NB4 (cell line): ENCODE measurements at places on chromosomes 3 and 15.

DNA sequence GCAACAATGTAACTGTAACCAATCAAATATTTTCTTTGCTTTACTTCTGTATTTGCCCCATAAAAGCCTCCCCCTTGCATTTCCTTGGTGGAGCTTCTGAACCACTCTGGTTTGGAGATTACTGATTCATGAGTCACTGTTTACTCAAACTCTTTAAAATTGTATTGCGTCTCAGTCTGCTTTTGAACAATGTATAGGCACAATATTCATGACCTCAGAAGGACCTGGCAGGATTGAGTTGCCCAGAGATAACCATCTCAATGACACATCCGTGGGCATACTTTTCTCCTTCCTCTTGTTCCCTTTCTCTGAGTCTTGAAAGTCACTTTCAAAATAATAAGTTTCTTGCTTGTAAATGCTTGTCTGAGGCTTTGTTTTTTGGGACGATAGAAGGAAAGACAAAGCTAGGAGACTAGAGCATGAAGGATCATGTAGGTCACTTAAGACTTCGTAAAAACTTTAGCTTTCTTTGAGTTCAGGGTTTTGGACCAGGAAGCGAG lies 57.1 kb upstream of the POU1F1 start:
- DNase-seq: peak; percentile 62

GRCh38 chr15:71811752-71812735 lies 1.7 kb downstream of the NR2E3 start:
- DNase-seq: no peak

DNA sequence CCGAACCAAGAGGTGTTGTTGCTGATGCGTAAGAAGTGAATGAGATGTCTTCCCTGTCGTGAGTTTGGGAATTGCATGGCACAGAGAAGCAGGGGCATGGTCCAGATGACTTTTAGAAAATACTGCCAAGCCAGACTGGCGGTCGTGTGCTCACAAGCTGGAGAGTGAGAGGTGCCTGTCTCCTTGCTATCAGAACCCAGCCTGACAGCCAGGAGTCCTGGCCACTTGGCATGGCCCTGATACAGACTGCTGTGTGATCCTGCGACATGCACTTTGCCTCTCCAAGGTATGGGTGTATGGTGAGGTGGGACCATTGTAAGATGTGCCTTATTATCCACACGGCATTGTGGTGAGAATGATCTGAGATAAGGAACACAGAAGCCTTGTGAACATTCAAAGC lies 93.0 kb downstream of the SMAD3 start:
- DNase-seq: no peak

DNA sequence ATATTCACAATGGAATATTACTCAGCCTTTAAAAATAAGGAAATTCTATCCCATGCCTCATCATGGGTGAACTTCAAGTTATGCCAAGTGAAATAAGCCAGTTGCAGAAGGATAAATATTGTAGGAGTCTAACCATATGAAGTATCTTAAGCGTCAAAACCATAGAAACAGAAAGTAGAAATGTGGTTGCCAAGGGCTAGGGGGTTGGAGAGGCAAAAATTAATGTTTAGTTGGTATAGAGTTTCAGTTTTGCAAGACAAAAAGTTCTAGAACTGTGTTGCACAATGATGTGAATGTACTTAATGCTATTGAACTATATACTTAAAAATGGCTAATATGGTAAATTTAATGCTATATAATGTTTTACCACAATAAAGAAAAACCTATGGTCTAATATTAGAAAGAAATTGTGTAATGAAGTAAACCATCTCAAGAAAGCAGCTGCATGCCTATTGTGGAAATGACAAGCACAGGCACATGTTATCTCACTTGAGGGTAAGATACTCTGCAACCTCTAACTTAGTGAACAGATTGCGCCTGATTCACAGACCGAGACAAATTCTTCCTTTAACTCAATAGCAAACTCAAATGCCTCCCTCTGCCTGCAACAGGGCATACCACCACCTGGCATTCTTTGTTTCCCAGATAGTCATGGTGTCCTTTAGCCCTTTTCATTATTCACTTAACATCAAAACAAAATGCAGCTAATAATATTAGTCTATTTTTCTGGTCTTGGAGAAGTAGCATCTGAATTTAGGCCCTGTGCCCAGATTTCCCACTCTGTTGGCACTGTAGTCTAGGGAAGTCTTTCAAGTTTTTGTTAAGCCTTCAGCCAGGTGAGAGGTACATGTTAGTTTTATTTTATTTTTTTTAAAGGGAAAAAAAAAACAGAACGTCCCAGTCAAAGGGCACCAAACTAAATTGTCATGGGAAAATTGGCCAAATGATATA lies 80.2 kb upstream of the ACP3 start:
- DNase-seq: no peak

DNA sequence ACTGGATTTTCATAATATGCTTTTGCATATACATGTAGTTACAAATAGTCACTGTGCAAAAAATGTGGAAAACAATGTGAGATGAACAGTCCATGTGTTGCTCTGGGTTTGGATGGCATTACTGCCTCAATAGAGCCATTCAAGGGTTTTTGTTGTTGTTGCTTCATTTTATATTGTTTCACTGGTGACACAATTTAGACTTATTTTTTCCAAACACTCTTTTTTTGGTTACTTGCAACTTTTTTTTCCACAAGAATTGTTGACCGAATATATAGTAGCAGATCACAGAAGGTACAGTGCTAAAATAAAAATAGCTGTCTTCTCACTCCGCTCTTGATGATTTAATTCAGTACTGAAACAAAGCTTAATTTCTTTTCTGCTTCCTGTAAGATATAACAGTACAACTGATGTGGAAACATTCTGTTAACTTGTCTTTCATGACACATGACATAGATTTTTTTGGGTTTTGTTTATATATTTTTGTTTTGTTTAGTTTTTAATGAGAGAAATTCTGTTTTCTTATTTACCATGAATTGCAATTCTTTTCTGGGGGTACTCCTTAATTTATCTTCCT lies 618.6 kb downstream of the NAALADL2 start:
- no peak for DNase-seq

GRCh38 chr3:149964291-149964690 lies 6.4 kb downstream of the PFN2 start:
- DNase-seq: no peak

- no peak for DNase-seq
These were observed 27.4 kb downstream of the SH3GL3 start for GRCh38 chr15:83474578-83474977.

DNA sequence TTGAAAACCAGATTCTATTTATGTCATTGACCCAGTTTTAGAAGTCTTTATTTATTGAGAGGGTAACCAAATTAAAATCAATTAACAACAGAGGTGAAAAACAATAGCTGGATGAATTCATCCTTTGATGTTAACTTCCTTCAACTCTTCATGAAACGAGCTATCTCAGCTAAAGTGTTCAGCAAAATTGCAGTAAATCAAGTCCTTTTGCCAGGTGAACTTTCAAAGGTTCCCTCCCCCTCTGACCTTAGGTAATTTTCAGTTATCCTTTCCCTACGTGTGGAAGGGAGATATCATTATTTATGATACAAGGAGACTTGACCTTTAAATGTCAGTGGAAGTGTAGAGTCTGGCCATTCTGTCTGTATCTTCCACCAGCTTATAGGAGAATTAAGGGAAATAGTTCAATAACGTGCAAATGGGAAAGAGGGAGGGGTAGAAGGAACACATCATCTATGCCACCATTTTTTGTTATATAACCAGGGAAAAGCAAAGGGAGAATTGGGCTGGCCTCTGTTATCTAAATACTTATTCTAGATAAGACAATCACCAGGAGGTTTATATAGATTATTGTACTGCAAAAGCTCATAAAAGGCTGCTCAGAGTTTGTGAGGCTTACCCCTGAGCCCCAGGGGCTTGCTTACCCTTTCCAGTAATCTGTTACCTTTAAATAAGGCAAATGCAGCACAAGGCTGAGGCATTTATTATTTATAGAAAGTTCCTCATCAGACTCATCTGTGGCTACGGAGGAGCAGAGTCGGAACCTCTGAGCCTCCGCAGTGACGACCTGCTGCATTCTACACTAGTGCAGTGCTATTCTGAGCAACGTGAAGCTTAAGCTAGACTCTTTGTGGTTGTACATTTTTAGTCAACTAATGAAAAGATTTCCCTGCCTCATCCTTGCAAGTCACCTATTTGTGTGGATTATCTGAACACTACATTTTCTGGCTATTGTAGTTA lies 97.7 kb upstream of the ZBED2 start:
- no peak for DNase-seq

DNA sequence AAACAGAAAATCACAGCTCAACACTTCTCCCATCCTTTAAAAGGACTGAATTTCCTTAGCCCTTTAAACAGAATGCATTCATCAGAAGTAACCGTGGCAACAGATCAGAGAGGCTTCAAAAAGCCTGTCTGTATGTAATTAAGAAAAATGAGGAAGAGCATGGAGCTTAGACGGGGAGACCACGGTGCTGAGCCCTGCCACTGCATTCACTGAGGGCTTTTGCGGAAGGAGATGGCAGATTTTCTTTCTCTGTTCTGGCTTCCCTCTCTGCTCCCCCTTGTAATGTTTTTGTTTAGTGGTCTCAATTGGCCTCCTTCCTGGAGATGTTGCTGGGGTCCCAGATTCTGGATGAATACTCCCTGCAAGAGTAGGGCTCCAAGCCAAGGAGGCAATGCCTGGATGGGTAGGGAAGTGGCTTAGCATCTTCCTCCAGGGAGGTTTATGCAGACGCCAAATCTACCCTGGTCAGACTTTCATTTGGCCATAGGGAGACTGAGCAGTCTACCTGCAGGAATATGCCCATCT lies 332.9 kb downstream of the EPHB1 start:
- no peak for DNase-seq

DNA sequence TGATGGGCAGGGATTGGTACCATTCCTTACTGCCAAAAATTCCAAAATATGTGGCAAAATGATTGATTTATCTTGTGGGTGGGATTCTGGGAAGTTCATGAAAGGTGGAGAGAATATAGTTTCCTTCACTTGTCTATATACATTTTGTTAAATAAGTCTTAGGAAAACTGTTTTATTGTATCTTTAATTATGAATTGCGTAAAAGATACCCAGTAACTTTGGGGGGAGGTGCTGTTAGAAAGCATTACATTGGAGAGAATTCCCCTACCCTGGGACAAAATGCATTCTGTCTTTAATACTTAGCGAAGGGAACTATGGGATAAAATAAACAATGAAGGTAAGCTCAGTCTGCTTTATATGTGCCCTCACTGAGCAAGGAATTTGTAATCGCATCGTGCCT lies 4.6 kb downstream of the SETD5 start:
- DNase-seq: no peak

- DNase-seq: no peak
These were observed 579.4 kb downstream of the SI start for GRCh38 chr3:164498917-164499316.

GRCh38 chr15:81255958-81256320 lies 59.3 kb downstream of the IL16 start:
- no peak for DNase-seq
